ENCODE measurements at places on chromosomes 12 and 14.

GRCh38 chr14:73344319-73344718 lies 107.0 kb downstream of the PAPLN start:
- no peak for DNase-seq

DNA sequence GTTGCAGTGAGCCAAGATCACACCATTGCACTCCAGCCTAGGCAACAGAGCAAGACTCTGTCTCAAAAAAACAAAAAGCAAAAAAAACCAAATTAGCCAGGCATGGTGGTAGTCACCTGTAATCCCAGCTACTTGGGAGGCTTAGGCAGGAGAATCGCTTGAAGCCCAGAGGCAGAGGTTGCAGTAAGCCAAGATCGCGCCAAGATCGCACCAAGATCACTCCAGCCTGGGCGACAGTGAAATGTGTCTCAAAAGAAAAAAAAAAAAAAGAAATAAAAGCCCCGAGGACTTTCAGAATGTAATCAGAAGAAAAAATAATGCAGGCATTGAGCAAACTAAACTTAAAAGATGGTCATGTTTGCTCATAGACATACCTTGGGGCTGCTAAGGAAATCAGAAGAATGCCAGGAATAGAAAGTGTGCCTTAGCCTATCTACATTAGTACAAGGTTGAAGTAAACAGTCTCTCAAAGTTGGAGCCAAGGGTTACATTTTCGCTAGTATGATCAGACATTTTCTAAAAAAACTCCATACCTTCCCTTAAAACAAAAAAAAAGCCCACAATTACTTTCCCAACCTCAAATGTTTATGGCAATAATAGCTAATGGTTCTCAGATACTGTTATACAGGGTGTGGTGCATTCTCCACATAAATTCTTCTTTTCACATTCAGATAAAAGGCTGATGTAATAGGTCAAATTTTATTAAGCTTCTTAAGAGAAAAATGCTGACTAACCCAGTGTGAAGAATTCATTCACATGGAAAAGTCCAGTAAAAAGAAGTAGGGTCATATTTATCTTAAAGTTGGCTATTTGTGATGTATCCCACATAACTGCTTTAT lies 15.8 kb downstream of the DTD2 start:
- DNase-seq: no peak

DNA sequence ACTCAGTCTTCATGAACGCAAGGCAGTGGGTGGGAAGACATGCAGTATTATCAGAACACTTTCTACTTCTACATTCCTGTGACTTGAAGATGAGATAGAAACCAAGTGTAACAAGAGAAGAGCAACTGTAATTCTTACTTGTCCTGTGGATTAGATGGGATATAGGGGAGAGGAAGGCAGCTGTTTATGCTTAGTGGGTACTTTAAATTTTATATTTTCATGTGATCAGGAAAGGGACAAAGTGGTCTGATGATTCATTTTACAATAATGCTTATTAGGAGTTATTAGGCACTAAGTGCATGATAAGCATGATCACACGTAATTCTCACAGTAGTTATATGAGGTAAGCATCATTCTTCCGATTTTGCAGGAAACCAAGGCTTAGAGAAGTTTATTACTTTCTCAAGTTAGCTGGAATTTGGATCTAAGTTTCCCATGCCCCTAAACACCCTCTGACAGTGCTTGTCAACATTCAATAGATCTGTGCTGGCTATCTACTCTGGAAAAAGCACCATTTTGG lies 52.7 kb downstream of the PTGER2 start:
- no peak for DNase-seq

DNA sequence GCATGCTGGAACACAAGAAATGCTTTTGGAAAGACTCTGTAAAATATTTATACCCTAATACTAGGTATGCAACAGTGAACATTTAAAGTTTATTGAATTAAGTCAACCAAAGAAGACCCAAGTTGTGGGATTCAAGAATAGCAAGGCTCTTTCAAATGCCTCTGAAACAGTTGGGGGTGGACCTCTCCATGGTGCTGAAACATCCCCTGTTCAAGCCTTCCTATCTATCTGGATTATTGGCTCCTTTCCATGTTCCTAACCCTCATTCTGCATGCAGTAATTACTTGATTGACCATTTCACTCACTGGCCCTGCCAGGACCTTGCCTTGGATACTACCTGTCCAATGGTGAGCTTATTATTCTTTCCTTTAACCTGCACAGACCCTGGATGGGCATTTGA lies 349.7 kb downstream of the NRXN3 start:
- no peak for DNase-seq

- DNase-seq: no peak
Measured at GRCh38 chr12:10842862-10843261, 6.4 kb downstream of the PRR4 start.

- DNase-seq: no peak
Measured at GRCh38 chr12:48420039-48420775, 52.2 kb upstream of the ANP32D start.

DNA sequence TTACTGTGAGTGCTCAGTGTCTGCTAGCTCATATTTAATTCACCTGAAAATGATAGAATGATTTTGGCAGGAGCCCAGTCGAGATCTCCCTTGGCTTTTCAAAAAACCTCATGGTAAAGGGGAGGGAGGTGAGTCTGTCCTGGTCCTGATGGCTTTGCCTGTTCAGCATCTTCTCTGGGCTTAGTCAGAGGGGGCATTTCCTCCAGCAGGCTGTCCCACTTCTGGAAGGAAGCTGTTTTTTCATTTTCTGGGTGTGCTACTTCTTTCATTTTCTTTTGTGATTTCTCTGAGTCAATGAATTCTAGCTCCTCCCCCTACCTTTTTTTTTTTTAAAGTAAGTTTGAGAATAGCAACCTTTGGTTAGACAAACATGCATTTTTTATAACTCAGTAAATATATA lies 58.8 kb downstream of the TMX1 start:
- no peak for DNase-seq

GRCh38 chr14:89911010-89911919 lies 43.3 kb downstream of the EFCAB11 start:
- DNase-seq: no peak

DNA sequence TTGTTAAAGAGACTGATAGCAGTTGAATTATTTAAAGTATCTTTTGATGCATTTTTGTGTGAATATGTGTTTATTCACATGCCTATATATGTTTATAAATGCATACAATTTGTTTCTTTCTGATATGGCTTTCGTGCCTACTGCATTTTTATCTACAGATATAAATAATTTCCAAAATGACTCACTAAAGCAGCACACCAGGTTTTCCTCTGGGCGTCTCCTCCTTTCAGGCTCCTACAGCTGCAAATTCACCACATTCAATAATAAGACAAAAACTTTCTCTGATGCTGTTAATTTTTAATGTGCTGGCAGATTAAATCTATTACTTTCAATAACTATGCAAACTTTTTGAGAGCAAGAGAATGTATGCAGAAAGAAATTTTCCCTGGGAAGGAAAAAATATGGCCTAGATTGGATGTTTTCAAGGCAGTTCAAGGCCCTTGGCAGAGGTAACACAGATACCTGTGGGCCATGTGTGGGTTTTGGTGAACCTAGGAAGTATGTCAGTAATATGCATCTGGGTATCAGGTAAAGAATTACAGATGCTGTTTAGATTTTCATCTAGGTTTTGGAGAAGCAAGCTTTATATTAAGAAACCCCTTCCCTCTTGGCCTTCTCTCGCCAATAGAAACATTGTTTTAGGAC lies 381.8 kb downstream of the EGLN3 start:
- DNase-seq: no peak

DNA sequence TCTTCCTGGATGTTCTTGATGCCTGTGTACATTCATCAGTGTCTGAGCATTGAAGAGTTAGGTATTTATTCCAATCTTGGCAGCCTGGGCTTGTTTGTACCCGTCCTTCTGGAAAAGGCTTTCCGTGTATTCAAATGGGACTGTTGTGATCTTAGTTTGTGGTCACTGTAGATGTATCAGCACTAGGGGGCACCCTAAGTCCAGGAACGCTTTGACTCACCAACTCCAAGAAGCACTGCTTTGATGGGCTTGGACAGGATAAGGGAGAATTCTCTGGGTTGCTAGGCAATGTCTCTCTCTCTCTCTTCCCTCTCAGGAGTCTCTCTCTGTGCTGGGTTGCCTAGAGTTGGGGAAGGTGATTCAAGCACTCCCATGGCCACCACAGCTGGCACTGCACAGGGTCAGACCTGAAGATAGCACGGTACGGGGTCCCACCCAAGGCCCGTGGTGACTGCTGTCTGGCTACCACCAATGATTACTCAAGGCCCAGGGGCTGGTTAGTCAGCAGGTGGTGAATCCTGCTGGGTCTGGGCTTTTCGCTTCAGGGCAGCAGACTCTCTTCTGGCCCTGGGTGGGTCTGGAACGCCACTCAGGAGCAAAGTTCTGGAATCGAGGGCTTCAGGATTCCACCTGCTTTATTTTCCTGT lies 211.1 kb upstream of the RGS6 start:
- DNase-seq: no peak

GRCh38 chr14:47596232-47596631 lies 79.2 kb downstream of the MDGA2 start:
- no peak for DNase-seq

- no peak for DNase-seq
Measured at GRCh38 chr12:127304751-127305725, 961.9 kb upstream of the TMEM132C start.

DNA sequence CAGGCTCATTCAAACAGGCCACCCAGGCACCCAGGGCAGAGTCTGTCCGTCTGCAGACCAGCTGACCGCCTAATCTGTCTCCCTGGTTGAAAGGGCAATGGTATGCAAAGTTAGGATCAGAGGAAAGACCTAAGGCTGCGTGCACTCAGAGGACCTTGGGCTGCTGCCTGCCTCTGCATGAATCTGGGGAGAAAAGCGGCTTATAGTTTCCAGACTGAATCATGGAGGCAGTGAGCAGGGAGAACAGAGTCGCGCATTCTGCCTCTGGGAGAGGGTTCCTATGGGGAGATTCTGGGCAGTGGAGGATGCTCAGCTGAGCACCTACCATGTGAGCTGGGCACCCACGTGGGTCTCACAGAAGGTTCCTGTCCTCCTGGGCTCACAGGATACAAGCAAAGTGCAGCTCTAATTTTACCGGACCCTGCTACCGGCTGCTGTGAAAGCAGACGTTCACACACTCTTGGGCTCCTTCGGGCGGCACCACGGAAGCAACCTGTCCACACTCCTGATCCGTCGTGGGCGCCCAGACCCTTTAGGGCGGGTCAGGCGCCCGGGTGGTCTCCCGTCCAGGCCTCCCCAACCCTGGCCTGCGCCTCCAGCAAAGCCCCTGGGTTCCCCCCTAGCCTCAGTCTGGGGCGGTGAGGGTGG lies 772 bp downstream of the SCARB1 start:
- no peak for DNase-seq

DNA sequence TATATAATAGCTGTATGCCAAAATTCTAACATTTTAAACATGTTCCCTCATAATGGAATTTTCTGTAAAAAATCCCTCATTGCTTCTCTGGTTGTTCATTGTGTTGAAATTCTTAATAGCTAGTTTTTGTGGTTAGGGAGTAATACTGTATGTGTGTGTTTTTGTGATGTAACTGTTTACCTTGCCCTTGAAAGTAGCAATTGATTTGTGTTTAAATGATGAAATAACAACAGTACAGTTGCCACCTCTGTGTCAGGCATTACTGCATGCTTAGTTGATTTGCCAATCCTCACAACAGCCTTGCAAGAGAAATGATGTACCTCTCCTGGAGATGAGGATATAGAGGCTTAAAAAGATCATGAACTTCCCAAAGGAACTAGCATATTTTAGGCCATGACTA lies 94.9 kb downstream of the DAAM1 start:
- DNase-seq: no peak

DNA sequence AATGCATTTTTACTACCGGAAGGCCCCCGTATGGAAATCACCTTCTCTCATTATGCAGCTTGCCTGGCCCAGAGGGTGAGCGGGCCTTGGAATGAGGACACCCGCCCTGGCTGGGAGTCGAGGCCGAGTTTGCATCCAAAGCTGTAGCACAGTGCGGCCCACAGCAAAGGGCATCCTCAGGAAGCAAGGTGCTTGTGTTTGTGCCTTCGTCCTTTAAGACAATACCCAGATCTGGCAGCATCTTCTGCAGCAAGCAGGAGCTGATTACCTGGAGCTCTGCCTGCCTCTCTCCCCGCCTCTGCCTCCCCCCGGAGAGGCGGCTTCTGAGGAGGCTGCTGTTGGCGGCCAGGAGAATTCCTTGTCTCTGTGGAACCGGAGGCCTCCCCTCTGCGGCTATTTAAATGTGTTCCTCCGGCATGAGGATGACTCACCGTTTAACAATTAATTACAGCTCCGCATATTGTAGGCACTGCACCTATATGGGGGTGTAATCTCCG lies 145.3 kb downstream of the CACNA1C start:
- no peak for DNase-seq

- DNase-seq: peak; percentile 58
Measured at GRCh38 chr14:20662968-20663732, 21.2 kb upstream of the RNASE4 start.

DNA sequence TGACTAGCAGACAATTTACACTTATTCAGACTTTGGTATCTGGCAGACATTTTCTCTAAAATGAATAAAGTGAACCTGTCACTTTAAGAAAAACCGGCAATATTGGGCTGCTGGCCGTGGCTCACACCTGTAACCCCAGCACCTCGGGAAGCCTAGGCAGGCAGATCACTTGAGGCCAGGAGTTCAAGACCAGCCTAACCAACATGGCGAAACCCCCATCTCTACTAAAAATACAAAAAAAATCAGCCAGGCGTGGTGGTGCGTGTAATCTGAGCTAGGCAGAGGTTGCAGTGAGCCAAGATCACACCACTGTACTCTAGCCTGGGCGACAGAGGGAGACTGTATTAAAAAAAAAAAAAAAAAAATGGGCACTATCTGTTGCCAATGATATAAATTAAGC lies 11.5 kb downstream of the DUSP16 start:
- DNase-seq: no peak

DNA sequence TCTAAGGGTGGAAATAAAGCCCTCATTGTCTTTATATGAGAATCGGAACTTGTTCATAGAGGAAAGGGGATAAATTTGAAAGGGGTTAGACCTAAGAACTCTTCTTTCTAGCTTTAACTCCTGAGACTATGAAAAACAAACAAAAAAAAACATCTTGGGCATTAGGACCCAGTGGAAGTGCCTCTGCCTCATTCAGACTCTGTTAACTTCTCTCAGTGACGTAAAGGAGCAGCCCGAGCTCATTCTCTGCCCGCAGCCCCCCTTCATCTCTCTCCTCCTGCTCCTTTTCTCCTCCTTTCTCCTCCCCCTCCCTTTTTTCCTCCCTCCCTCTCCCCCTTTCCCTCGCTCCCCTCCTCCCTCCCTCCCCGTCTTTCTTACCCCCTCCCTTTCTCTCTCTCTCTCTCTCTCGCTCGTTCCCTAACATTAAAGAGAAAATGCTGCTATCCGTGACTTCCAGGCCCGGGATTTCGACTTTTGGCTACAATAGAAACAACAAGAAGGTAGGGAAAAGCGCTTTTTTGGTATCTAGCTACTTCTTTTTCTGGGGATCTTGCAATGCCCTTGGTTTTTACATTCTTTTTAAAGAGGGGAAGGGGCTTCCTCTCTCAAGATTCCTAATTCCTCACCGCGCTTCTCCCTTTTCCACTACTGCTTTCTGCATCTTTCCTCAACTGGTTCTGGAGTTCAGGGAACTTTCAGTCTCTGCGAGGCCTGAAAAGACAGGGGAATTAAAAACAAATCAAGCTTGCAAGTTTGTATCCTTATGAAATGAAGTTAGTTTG lies at the start of gene RBMS2:
TSS of gene RBMS2 (plus strand) at position 231 of the 782 bp plus-strand sequence. CDS start at position 435, 204 bp downstream.
- DNase-seq: peak; percentile 83

GRCh38 chr14:94953541-94954260 lies 183.8 kb upstream of the GSC start:
- DNase-seq: no peak

Data from SW 1271 (cell line).